ENCODE measurements at places on chromosomes 12 and 14.
A peak's percentile ranks its signal among the peaks of the same experiment; 100 is the strongest.

GRCh38 chr14:99931308-99931707 is 133.9 kb upstream of the EVL start:
- no peak for DNase-seq

GRCh38 chr12:9732921-9733461 is at the start of gene CLECL1:
Gene CLECL1 (minus strand): TSS chr12:9733097.
- no peak for DNase-seq

GRCh38 chr12:24979329-24979728 is 30.4 kb upstream of the BCAT1 start:
- DNase-seq: no peak

DNA sequence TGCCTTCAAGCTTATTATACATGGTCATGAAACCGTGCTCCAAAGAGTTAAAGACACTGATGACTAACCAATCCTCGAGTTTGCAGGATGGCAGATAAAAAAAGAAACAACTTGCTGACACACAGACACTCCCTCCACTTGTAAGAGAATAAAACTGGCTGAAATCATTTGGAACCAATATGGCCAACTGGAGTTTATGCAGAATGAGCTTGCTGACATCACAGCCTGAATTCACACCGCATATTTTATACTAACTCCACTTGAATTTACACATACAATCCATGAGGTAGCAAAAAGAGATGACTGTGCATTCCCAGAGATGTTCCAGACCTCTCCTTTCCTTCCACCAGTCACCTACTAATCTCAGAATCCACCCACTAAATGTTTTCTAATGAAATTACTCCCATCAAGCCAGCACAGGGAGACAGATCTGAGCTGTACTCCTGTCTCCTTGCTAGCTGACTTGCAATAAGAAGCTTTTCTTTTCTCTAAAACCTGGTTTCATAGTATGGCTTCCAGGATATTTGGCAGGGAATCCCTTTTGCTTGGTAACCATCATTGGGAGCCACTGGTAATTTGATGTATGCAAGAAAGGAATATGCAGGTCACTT is 15.8 kb upstream of the PTPRR start:
- no peak for DNase-seq

DNA sequence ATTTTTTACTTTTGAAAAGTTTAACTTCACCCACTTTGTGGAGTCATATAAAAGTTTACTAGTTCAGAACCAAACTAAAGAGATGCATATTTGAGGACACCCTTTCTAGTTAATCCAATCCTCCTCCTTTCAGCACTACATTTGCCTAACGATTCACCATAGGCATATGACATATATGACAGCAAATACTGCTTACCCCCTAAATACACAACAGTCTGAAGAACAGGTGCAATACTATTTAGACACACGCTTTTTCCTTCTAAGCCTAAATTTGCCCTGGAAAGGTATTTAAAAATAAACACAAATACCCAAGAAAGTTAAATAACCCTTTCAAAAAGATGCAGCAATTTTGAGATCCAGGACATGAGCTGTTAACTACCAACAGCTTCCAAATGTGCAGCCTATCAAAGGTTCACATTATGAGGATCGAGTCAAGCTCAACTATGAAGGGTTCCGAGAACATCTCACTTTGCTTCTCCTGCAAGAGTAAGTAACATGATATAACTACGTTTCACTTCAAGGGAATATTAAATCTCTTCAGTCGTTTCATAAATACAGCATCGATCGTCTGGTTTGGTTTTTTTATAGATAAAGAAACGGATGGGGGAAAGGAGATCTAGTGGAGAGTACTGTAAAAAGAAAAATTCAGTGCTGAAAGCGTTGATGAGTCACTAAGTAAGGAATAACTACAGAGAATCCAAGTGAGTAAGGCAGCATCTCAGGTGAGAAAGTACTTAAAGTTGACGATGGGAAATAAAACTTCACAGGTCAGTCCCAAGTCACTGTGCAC is 677 bp upstream of the AP4S1 start:
- no peak for DNase-seq

GRCh38 chr12:93832131-93832530 is 155.0 kb downstream of the CRADD start:
- no peak for DNase-seq

- DNase-seq: no peak
Measured at GRCh38 chr14:52395728-52396127, 81.6 kb downstream of the PTGER2 start.

GRCh38 chr12:99093166-99093565 is 448.1 kb downstream of the APAF1 start:
- DNase-seq: no peak

GRCh38 chr12:12379831-12380730 is 23.2 kb downstream of the BORCS5 start:
- DNase-seq: no peak

- DNase-seq: no peak
Measured at GRCh38 chr14:76867516-76868453, 41.6 kb downstream of the LRRC74A start.

GRCh38 chr12:128916425-128916824 is 63.1 kb downstream of the GLT1D1 start:
- no peak for DNase-seq

DNA sequence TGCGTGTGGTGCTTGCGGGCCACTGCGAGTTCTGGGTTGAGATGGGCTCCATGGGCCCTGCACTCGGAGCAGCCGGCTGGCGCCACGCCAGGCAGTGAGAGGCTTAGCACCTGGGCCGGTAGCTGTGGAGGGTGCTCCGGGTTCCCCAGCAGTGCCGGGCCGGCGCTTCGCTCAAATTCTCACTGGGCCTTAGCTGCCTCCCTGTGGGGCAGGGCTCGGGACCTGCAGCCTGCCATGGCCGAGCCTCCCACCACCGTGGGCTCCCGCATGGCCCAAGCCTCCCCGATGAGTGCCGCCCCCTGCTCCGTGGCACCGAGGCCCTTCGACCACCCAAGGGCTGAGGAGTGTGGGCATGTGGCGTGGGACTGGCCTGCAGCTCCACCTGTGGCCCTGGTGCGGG is 375.7 kb downstream of the NELL2 start:
- no peak for DNase-seq

- no peak for DNase-seq
Measured at GRCh38 chr12:47442310-47442709, 263.5 kb downstream of the RPAP3 start.

DNA sequence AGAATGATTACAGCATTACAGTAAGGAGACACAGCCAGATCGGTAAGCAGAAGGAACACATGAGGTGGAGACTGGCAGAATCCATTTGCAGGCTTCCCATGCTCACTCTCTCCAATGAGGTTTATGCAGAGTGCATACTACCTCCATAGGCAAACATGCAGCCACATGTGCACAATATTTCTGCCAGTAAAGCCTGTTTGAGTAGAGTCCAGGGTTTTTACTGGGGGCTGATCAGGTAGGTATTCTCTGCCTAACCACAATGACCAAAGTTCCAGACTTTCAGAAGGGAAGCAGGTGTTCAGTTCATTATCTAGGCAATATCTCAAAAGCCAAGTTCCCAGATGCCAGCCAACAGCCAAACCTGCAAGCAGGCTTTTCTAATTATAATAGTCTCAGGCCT is 31.1 kb downstream of the INTS13 start:
- no peak for DNase-seq

GRCh38 chr14:68318828-68319227 is 474.0 kb downstream of the ZFP36L1 start:
- DNase-seq: no peak

DNA sequence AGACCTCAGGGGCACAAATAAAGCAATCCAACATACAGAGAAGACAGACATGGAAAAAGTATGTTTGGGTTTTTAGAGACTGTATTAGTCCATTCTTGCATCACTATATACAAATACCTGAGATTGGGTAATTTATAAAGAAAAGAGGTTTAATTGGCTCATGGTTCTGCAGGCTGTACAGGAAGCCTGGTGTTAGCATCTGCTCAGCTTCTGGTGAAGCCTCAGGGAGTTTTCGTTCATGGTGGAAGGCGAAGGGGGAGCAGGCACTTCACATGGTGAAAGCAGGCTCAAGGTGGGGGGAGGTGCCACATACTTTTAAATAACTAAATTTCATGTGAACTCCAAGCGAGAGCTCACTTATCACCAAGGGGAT is 3.7 kb upstream of the PPP2R5C start:
- no peak for DNase-seq

DNA sequence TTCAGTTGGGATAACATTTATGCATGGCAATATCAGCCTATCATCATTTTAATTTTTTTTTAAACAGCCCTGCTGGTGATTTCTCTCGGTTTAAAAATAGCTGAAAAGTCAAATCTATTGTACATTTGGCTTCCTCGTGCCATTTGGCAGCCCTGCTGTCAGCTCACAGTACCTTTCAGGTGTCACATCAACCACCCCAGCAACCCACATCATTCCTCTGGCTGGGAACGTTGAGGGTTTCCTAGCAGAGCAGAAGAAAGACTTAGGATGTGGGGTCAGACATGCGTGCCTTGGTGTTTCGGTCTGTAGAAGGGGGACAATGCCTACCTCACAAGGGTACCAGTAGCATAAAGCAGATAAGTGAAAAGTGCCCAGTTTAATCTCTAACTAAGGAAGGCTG is 15.8 kb downstream of the PEBP1 start:
- no peak for DNase-seq

DNA sequence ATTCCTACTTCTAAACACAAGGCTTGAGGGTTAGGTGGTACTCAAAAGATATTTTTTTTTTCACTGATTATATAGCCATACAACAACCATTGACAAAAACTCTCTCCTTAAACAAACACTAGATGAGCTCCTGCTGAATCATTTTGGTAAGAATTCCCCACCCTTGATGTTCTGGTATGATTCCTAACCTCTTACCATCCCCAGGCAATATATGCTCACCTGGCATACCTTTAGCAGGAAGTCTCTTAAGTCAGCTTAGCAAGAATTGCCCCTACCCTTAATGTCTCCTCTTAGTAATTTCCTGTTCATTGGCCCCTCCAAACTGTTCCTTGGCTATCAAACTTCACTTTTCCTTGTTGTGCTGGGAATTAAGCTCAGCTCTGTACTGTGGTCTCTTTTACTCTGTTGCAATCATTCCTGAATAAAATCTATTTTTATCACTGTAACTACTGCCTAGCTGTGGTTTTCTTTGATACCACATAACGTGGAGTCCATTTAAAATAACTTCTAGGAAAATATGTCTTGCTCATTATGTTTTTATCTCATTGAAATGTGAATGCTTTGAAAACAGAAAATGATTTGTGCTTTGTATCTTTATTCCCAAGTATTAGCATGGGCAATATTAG is 712.6 kb downstream of the SLC16A7 start:
- no peak for DNase-seq

GRCh38 chr12:122793685-122794106 is 19.3 kb downstream of the CCDC62 start:
- DNase-seq: peak; percentile 68

DNA sequence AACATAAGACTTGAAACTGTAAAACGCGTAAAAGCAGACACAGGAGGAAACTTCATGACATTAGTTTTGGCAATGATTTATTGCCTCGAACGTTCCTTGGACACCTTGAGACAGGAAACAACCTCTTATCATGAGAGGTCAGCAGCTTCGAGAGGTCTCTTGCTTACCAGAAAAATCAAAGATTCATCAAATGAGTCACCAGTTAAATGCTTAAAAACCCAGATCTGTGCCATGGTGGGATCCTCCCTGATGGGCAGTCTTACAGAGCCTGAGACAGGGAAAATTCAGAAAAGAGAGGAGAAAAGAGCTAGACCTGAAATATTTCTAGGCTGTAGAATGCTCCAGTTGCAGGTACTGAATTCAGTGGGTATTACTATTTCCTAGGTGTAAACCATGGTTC is 1093.9 kb downstream of the AACS start:
- DNase-seq: no peak

- DNase-seq: no peak
Measured at GRCh38 chr12:46523863-46524770, 151.5 kb upstream of the SLC38A2 start.

DNA sequence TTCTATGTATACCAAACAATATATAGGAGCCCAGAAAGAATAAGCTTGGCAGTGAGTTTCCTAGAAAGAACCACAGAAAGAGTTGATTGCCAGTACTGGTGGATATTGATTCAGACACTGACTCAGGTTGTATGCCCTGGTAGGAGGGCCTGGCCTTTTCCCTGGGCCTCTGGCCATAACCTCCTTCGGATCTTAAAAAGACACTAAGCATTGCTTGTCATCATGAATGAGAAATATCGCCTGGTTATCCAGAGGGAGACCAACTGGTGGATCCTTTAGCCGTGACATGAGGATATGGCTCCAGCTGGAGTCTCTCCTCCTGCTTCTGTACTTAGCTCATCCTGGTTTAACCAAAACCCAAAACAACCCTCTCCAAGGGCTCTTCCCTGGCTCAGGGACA is 231.5 kb downstream of the MSRB3 start:
- DNase-seq: no peak
